ENCODE measurements at places on chromosomes 5 and 9.

GRCh38 chr5:176447591-176447977 is 601 bp upstream of the FAF2 start:
- no peak for DNase-seq

- DNase-seq, result no peak
These were observed 6.1 kb downstream of the POC5 start for GRCh38 chr5:75711151-75711550.

GRCh38 chr9:131595696-131596429 is 50.5 kb downstream of the PRRT1B start:
- DNase-seq, result no peak

DNA sequence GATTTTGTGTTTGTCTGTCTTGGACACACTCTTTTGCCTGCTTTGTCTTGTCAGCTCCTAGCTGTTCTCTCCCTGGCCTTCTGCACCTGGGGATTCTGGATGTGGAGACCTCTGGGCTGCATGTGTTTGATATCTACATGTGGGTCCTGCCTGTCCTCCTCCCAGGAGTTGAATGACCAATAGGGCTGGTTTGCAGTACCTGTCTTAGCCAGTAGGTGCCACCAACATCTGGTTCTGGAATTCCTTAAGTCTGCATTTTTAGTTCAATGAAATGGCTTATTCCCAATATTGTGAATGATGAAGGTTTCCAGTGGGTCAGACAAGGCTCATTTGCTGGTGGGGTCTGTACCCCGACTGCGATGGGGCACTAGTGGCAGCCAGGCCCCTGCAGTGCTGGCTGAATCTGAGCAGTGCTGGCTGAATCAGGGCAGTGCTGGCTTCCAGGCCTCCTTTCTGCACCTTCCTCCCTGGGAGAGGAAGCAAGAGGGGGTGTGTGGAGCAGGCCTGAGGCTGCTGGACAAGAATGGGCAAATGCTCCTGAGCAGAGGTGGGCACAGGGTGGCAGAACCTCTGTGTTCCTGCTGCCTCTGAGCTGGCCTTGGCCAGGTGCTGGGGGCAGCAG is 73.3 kb downstream of the RXRA start:
- DNase-seq, result peak; percentile 24

DNA sequence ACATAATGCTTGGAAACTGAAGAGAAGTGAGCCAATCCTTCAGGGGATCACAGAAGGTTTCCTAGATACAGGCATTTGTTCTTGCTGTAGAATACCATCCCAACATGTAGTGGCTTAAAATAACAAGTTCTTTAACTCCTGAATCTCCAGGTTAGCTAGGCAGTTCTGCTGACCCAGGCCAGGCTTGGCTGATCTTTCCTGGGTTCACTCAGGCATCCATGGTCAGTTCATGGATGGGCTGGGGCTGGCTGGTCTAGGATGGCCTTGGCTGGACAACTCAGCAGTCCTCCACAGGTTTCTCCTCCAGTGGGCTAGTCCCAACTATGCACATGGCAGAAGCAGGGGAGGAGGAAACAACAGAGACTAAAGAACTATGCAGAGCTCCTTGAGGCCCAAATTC is 37.4 kb upstream of the DENND1A start:
- no peak for DNase-seq

GRCh38 chr9:31023847-31024246 is 1360.6 kb upstream of the ACO1 start:
- no peak for DNase-seq

DNA sequence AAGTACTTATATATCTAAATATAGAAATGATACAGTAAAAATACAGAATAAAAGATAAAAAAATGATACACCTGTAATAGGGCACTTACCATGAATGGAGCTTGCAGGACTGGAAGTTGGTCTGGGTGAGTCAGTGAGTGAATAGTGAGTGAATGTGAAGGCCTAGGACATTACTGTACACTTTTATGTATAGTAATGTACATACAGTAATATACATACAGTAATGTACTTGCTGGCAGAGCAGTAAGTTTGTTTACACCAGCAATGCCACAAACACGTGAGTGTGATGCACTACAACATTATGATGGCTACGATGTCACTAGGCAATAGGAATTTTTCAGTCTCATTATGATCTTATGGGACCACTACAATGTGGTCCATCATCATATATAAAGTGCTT is 34.2 kb downstream of the SUSD1 start:
- no peak for DNase-seq

GRCh38 chr5:127863161-127863560 is 160.0 kb downstream of the CCDC192 start:
- DNase-seq, result no peak

DNA sequence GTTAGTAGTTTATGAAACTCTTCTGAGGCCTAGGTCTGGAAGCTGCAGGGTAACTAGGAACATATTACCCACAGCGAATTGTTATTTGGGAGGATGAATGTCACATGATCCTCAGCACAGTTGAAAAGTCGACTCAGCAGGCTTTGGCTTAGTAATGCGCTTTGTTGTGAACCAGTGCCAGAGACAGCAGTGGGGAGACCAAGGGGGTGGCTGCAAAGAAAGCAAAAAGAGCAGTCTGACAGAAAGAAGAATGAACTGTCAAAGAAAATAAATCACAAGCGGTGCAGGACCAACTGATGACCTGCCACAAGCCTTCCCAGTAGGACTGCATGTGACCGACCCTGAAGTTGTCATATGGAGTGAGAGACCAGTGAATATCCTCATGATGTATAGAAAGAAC is 170.0 kb downstream of the CCDC171 start:
- peak; percentile 50 for DNase-seq

GRCh38 chr5:176553260-176554085 is 4.3 kb downstream of the CDHR2 start:
- no peak for DNase-seq

- DNase-seq, result no peak
These were observed 14.9 kb downstream of the TRIM7 start for GRCh38 chr5:181189962-181190710.

DNA sequence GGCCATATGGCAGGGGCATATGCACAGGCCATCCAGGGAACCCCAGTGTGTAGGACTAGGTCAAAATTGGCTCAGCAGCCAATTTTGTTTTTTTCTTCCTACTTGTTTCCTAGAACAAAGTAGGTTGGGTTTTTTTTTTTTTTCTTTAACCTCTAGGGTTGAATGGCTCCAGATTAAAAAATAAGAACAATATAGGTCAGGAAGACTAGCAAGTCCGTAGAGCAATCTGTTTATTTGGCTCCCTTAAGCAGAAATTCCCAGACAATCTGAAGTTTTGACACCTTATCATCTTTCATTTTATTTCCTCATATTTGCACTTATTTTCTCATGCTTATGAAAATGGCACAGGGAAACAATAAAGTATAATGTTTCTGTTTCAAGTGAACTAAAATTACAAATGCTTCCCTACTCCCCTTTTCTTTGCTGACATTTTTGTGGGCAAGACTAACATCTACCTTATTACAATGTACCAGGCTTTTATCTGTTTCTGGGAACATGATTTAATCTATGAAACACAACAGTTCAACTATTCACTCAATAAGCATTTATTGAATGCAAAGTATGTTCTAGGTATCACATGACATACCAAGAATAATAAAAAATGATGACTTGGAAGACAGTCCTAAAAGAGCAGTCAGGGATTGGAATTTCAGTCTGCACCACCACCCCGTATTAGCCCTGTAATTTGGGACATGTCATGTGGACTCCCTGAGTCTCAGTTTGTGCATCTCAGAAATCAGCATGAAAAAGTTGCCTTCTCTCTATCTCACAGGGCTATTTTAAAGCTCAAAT is 30.5 kb downstream of the TLR4 start:
- peak; percentile 60 for DNase-seq

GRCh38 chr5:150764530-150764929 is 5.7 kb upstream of the DCTN4 start:
- DNase-seq, result no peak

DNA sequence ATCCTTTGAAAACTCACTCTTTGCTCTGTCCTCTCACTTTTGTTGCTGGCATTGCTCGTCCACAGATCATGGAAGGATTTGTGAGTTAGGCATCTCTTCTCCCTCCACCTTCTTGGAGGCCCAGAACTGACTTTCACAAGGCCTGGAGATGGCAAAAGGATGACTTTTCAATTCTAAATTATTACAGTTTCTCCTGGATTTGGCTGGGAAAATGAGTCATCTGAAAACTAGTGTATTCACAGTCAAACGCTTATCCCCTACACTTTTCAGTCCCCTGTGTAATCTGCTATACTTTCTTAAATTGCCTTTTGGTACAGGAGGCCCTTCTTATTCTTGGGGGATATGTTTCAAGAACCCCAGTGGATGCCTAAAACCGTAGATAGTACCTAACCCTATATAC is 35.6 kb downstream of the ADRA1B start:
- peak; percentile 30 for DNase-seq

DNA sequence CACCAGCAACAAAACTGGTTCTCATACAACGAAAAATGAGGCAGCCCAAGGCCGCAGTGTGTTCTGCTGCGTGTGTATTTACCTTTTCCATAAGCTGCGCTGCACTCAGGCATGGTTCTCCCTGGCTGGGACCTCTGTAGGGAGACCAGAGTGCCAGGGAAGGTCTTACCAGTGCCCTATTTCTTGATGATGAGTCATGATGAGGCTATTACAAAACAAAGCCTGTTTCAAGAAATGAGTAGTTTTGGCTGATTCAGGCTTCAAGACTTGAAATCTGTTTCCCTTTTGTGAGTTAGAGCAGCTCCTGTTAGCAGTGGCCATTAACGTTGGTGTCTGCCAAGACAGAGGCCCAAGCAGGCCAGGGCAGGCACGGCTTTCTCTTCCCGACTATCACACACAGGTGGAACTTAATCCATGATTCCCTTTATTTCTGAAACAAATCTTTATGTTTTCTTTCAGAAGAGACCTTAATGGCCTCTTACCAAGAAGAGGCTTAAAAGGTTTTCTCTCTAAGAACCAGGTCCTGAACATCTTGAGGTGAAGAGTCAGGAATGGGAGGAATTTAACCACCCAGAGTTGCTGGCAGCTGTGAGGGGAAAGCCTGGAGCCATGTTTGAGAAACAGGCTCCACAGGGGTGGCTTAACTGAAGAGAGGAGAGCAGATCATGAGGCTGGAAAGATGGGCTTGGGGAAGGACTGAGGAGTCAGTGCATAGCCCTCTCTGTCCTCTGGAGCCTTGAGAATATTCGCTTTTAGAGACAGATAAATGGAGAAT is 41.4 kb upstream of the TIFAB start:
- DNase-seq, result peak; percentile 80

All from fibroblast of skin of scalp (primary cell).